Activated CD4-positive, alpha-beta T cell treated with anti-CD3 and anti-CD28 coated beads, Interleukin-2, Interleukin-4, amounts not matched to agents 100 ng/mL and 50 ng/mL, durations not matched to agents 16 hours and 8 hours (primary cell): ENCODE measurements at places on chromosomes 2 and 18.
A peak's percentile ranks its signal among the peaks of the same experiment; 100 is the strongest.

- no peak for DNase-seq
Measured at GRCh38 chr18:7517852-7518251, 49.3 kb upstream of the PTPRM start.

DNA sequence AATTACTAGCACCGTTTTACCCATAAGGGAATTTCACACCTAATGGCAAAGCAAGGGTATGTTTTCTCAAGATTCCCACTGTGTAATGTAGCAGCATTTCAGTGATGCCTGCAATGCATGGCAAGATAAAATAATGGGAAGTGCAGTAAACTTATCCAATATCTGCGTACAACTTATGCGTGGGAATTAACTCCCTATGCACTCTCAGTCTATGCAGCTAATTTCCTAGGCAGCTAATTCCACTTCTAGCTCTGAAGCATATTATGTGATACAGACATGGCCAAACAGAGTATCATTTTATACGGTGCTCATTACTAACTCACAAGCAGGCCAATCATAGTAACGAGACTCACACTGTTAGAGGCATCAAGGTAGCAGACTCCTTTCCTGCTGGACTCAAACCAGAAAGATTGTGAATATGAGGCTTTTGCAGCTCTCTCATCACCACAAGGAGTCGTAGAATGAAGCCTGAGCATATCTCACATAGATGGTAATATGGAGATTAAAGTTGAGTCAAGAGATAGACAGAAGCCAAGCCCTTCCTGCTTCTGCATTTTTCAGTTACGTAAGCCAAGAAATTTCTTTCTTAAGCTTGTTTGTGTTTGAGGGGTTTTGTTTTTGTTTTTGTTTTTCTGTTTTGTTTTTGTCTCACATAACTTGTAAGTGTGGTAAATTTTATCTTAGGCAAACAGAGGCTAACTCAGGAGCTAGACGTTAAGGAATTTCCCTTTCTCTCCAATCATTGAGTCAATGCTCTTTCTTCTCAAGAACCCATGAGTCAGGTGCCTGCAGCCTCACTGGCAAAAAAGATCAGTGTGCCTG is 34.8 kb upstream of the ITGAV start:
- no peak for DNase-seq

DNA sequence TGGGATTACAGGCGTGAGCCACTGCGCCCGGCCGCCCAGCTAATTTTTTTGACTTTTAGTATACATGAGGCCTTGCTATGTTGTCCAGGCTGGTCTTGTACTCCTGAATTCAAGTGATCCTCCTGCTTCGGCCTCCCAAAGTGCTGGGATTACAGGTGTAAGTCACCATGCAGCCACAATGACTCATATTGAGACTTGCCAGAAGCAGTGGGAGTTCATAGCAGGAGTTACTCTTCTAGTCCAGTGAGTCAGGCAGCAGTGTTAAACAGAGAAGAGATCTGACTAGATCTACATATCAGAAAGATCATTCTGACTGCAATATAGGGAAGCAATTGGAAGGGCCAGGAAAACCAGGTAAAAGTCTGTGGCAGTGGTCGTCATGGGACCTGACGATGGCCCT is 1.5 kb upstream of the FLACC1 start:
- DNase-seq = peak; percentile 69

DNA sequence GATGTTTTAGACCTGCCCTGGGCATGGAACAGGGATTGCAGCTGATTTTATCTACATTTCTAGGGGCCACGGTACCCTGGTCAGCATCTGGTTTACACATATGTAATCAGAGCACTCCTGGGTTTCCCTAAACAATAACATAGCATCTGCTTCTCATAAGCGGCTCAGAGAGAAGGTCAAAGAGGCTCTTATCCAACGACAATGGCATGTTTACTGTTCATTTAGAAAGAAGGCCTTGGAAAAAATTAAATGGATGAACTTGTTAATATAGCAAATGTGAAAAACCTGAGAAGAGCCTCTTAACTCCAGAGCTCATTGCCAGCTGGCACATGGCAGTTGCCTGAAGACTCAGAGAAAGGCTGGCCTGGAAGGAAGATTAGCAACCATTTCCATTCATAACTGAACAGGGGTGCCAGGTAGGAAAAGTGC is 202.8 kb upstream of the THUMPD2 start:
- DNase-seq = no peak

DNA sequence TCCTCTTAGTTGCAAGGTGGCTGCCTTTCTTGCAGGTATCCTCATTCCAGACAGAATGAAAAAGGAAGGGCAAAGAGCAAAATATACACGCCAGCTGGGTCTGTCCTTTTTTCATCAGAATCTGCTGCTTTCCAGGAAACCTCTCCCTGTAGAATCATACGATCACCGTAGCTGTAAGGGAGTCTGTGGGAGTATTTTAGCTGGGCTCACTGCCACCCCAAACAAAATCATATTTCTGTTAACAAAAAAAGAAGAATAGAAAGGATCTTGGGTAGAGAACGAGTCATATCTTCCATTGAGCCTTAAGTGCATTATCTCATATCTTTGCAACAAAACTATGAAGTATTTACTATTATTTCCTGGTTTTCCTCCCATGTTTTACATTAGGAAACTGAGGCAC is 15.0 kb upstream of the TANC1 start:
- no peak for DNase-seq

GRCh38 chr2:60569680-60570111 is 16.2 kb upstream of the BCL11A start:
- DNase-seq = no peak

GRCh38 chr2:99656994-99657393 is 167.2 kb upstream of the REV1 start:
- DNase-seq = no peak

GRCh38 chr2:232353096-232353495 is 25.5 kb upstream of the ALPP start:
- no peak for DNase-seq

GRCh38 chr18:44818668-44819403 is 138.1 kb downstream of the SETBP1 start:
- no peak for DNase-seq

DNA sequence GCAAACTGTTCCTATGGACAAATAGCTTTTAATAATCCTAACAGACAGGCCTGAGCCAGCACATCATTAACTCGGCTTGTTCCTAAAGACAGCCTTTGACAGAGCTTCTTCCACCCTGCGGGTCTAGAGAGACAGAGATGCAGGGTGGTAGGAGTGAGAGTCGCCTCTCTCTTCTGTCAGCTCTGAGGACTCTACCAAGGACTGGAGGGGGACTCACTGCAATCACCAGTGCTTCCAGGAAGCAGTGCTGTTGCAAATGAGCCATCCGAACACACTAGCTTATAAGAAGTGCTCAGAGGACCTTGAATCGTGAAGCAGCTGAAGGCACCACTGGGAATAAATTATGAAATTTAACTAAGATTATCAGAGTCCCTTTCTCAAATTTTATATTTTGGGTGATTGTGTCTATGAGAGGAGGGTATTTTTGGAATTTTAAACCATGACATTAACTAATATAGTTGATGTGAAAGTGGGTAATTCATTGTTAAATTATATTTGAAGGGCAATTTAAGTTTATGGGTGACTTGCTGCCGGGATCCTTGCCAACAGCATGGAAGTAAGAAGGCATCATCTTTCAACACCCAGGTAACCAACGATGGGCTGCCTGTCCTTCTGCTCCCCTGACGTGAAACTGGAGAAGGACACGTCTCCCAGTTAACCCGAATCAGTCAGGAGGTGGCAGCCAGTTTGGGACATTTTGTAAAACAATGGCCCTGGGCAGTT is 43.6 kb upstream of the PXDN start:
- no peak for DNase-seq

DNA sequence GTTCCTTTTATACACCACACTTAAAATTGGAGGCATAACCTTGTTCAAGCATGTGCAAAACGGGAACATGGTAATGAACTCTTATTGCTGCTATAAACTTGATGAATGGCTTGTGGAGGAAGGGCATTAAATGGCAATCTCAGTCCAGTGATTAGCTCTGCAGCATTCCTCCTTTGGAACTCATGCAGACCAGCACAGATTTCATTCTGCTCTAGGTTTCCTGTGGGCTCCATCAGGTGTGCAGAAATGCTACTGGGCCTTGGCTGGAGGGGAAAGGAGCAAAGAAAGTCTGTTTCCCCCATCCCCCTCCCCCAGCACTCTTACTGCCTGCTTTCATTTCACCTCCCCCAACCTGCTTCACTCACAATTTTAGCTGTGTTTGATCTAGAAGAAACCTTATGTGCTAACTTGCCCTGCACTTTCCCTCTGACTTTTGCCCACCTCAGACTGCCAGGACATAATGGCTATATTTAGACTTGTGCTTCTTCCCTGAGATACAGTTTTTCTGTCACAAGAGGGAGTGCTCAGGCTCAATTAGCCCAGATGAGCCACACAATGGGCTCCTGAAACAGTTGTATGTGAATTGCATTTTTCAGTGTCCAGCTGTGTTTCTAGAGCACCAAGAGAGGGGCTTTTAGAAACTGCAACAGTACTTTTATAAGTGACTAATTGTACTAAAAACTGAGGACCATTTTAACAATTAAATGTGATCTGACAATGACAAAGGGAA is 109.8 kb downstream of the FSHR start:
- DNase-seq = no peak

DNA sequence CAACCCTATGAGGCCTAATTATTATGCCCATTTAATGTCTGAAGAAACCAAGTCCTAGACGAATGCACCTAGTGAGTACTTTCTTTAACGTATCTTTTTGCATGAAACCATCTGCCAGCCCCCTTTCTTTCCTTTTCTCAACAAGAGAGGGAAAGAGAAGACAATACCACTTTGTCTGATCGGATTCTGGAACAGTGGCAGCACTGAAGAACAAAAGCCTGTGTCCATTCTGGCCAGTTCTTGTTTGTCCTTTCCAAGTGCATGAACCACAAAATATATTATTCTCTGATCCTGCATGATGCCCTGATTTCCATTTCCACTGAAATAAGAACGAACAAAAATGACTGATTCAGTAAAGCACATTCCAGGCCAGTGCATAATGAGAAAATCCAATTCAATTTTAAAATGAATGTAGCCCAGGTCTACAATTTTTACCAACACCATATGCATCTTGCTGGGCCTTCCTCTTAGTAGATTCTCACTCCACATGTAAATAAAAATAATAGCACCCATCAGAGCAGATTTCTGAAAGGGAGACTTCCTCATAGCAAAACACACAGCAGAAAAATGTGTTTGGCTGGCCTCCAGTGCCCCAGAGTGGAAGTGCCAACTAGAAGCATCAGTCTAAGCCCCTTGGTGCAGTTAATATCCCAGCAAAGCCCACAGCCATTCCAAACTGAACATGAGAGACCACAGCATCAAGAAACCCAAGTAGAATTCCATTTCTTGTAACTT is 422.6 kb upstream of the ID2 start:
- no peak for DNase-seq

GRCh38 chr2:176490061-176490861 is 221.0 kb downstream of the MTX2 start:
- no peak for DNase-seq

DNA sequence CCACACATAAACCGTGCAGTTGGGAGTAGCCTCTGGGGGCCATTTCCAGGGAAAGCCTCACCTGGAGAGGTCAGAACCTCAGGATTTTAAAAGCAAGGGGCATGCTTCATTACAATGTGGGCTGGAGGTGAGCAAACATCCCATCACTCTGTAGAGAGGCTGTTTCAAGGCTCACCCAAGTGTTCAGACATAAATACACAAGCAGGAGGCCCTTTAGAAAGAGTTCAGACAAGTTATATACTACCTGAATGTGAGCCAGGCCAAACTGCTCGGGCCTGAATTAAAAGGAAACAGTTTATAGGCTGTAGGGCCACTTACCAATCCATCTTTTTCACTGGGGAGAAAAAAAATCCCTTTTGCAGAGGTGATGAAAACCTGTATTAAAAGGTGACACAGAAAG is 540.0 kb upstream of the ZEB2 start:
- no peak for DNase-seq

DNA sequence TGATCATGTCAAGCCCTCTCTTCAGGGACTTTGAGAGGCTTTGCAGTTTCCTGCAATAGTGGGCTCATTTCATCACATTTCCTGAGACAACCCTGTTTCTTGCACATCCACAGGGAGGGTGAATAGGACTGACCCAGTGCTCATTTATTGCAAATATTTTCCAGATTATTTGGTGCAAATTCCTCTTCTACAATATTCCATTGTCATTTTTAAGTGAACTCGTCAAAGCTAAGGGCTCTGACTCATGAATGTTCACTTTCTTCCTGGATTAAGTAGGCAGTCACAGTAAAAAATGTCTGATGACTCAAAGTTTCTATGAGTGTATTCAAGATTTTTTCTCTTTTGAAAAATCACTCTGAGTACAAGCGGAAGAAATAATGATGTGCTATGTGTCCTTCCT is 225.5 kb upstream of the GALNT5 start:
- no peak for DNase-seq
